ENCODE measurements at places on chromosomes 3 and 15.

- no peak for DNase-seq
Measured at GRCh38 chr3:126573492-126574117, 14.9 kb upstream of the C3orf22 start.

DNA sequence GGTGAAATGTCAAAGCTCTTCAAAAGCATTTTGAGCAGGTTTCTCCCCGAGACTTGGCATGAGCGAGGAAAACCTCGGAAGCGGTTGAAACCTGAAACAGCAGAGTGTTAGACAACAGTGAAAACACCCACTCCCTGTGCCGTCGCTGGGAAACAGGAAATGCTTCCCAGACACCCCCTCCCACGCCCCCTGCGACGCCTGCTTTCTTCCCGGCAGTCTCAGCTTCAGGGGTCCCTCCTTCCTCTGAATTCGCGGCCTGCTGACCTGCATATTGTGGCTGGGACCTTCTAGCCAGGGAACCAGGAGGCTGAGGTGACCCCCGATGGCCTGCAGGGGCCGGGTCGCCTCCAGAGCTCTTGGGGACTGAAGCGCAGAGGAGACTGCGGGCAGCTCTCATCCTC is 250.6 kb upstream of the LYSMD4 start:
- no peak for DNase-seq

- no peak for DNase-seq
Measured at GRCh38 chr15:68279779-68280753, 2.5 kb downstream of the FEM1B start.

DNA sequence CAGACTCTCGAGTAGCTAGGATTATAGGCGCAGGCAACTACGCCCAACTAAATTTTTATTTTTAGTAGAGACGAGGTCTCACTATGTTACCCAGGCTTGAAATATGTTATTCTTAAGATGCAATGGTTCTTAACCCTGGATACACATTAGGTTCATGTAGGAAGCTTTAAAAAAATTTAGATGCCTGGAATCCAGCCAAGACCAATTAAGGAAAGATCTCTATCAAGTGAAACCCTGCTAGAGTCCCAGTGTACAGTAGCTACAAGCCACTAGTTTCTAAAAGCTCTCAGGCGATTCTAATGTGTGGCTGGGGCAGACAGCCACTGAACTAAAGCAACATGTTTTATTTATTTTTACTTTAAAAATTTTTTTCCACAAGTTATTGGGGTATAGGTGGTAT is 33.2 kb downstream of the TRIM69 start:
- no peak for DNase-seq

GRCh38 chr3:194826594-194826993 is 140.9 kb downstream of the FAM43A start:
- no peak for DNase-seq
